ENCODE measurements at places on chromosomes 11 and 22.
A peak's percentile ranks its signal among the peaks of the same experiment; 100 is the strongest.

- DNase-seq = no peak
Measured at GRCh38 chr22:39851606-39852315, 41.8 kb downstream of the ENTHD1 start.

- peak; percentile 19 for DNase-seq
Measured at GRCh38 chr11:62245271-62245753, 3.3 kb downstream of the SCGB1D2 start.

DNA sequence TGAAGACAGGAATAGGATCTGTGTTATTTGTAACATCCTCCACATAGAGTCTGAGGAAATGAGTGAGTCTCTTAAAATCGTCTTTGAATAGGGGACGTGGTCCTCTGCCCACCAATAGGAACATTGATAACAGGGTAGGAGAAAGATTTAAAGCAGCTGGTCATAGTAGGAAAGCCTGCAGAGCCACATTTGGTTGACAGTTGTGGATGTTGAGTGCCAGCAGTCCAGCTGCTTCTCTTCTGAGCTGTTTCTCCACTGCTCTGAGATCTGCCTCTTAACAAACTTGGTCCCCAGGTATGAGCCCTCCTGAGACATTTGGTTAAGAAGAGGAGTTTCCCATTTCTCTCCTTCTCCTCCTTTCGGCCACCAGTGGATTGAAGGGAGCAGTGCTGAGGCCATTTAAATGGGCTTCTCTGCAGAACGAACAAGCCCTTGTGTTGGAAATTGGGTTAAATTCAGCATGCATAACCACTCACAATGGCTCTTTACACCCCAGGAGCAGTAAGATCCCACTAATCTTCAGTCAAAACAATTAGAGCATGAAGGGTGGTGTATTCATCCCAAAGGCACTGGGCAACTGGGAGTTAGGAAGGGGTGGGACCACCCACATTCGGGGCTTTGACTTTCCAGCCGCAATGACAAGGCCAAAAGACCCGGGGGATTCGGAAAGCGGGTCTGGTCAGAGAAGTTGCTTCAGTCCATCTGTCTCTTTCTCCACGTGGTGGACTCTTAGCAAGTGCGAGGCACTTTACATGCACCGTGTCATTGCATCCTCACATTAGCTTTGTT lies 32.3 kb downstream of the MIAT start:
- no peak for DNase-seq

DNA sequence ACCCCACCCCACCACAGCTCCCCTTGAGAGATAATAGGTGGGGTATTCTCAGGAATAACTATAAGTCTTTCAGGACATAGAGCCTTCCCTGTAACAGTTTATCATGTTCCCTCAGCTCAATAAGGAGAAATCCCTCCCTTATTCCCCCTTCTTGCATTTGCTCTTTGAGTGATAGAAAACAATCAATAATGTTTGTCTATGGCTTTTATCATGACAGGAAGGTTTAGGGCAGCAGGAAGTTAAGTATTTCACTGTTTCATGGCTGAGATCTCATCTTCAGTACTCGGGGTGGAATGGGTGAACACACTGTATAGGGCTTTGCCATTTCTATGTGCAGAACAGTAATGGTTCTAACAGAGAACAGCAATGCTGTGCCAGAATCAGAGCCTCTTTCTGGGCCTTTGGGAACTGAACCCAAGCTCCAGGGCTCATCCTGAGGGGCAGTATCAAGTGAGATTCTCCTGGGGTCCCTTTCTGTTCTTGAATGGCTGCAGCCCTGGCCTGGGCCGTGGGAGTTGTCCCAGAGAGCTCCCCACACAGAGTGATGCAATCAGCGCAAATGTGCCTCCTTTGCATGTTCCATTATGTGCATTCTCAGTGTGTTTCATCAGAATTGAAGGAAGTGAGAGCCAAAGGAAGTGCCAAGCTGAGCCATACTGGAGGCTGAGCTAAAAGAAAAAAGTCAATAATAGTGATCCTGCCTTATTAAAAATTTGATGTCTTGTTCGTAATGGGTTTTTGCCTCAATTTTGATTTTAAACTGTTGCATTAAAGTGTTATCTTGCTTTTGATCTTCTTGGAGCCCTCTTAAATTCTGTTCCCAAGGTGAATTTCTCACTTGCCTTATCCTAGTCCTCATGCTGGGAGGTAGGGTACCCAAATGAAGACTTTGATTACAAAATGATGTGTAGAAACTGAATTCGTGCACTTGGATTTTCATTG lies 2.9 kb upstream of the CYP2R1 start:
- DNase-seq = peak; percentile 31

DNA sequence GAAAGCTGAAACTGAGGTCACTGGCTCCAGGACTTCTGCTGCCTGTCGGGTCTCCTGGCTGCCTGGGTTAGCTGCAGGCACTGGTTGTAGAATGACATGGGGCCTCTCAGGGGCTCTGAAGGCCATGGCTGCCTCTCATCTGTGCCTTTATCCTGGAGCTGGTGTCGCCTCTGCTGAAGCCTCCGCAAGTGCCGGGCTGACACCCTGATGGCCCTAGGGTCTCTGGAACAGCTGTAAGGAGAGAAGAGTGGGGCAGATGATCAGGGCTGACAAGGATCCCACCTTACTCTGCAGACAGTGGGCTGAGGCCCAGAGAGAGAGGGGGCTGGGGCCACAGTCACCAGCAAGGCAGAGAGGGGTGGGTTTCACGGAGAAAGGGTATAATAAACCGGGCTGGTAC lies 4.6 kb downstream of the PLA2G3 start:
- no peak for DNase-seq

DNA sequence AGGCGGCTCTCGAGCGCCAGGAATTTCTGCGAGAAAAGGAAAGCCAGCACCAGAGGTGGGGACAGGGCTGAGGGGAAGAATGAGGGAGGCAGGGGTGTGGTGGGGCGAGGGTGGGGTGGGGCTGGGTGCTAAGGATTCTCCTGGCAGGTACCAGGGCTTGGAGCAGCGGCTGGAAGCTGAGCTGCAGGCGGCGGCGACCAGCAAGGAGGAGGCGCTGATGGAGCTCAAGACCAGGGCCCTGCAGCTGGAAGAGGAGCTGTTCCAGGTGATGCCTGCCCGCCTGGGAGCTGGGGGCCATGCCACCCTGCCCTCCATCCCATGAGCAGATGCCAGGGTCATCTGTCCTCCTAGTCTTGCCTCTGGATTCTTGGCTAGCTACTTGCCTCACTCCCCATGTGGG lies 9.4 kb downstream of the CCDC88B start:
- no peak for DNase-seq

DNA sequence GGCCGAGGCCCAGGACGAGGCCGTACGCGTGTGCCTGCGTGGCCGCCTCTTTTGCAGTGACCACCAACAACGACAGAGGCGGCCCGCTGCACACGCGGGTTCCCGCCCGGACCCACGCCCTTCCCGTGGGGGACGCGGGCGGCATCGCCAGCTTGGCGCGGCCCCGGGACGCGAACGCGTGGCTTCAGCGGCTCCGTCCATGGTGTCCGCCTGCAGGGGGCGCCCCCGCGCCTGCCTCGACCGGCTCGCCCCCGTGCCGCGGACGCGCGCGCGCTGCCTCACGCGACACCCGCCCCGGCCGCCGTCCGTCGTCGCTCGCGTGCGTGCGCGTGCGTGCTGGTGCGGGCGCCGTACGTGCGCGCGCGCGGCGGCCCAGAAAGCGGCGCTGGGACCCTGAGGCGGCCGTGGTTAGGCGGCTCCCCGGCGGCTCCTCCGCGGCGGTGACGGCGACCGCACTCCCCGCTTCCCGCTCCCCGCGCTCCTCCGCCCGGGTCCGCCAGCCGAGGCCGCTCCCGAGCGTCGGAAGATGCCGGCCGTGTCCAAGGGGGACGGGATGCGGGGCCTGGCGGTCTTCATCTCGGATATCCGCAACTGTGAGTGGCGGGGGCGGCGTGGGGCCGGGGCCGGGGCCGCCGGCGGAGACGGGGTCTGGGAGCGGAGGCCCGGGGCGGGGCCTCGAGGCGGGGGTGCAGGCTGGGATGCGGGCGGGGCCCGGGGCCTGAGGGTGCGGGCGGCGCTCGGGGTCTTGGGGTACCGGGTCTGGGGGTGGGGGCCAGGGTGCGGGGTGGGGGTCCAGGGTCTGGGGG lies at the start of gene AP2A2:
Gene AP2A2 (plus strand): TSS at position 375 of the 806 bp plus-strand sequence. CDS start 152 bp downstream, at position 527.
- DNase-seq = peak; percentile 93

- DNase-seq = no peak
Measured at GRCh38 chr11:121448431-121448941, 3.6 kb upstream of the SORL1 start.

- peak; percentile 4 for DNase-seq
Measured at GRCh38 chr11:105609832-105610781, at the start of gene GRIA4. TSS of gene GRIA4 (plus strand) at chr11:105610073. CDS start at chr11:105610998, 925 bp downstream.
